Fibroblast of mammary gland (primary cell): ENCODE measurements at places on chromosomes 11 and 22.

DNA sequence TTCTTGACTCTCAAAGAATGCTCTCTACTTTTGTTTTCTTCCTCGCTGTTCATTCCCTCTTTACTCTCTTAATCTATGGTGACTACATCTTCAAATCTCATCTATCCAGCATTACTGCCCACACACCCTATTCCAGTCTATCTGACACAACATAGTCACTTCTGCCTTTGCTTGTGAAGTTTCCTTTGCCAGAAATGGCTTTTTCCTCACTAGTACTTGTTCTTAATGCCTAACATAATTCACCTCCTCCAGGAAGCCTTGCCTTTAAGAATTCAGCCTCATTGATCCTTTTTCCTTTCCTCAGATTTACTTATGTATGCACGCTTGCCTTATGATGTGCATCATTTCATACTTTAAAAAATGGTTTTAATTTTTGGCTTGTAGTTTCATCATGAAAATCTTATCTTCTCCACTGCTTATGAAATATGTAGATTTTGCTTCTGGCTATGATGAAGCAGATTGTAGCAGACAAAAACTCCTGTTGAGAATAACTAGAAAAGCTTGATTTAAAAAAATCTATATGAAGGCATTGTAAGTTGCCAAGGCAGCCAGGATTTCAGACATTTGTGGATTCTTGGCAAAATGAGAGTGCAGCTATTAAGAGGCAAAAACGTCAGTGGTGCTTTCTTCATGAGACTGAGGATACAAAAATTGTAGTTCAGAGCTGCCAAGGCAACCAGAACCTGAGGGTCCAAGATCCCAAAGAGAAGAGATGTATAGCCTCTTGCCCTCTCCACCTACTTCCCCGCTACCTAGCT lies 31.8 kb downstream of the RNF169 start:
- DNase-seq, result no peak

GRCh38 chr11:76141901-76142588 lies 64.3 kb downstream of the WNT11 start:
- DNase-seq, result no peak

- DNase-seq, result no peak
Measured at GRCh38 chr11:106524436-106524835, 447.0 kb downstream of the AASDHPPT start.

DNA sequence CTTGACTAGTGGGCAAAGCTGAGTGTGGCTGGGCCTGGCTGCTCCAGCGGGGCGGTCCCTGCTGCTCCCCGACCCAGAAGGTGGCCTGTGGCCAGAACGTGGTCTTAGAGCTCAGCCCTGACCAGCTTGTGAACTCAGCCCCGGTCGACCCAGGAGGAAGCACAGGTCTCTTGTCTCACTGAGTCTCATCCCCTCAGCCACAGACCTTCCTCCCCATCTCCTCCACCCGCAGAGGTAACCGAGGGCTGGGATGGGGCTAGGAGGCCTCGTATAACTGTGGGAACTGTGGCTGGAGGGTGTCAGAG lies 546.2 kb upstream of the B3GAT1 start:
- DNase-seq, result no peak

- no peak for DNase-seq
Measured at GRCh38 chr11:117411736-117412135, 84.1 kb downstream of the CEP164 start.

DNA sequence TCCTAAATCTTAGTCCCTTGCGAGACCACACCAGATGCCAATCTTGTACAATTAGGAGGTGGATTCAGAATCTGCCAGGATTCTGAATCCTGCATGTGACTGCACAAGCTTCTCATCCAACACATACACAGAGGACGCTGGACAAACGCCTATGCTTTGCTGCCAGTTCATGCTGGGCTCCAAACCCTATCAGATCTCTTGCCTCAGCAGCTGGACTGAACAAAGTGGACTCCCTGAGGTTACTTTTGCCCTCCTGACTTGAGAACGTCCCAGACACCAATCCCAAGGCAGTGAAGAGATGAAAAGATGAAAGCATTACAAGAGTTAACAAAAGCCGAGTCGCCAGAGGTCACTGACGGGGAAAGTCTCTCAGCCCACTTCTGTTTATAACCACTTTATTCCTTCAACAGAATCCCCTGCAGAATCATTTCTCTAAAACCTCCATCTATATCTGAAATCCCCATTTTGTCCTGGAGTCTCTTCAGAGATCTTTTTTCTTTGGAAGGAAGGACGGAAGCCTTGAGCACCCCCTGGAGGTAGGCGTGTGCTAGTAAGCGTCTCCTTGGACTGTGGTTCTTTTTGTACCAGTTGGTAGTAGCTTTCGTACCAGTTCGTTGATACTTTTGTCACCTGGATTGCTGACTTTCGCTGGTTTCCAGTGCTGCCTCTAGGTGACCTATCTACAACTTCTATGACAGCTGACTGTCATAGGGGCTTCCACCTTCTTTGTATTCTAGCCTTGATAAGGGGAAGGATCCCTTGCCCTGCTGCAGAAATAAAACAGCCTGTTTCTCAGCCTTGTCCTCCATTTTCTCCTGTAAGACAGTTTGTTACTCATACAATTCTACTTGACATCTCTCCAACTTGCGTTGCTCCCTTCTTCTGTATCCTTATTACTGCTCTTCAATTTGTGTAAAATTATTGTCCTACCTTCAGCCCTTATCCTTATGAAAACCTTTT lies 26.1 kb upstream of the EED start:
- peak; percentile 79 for DNase-seq

DNA sequence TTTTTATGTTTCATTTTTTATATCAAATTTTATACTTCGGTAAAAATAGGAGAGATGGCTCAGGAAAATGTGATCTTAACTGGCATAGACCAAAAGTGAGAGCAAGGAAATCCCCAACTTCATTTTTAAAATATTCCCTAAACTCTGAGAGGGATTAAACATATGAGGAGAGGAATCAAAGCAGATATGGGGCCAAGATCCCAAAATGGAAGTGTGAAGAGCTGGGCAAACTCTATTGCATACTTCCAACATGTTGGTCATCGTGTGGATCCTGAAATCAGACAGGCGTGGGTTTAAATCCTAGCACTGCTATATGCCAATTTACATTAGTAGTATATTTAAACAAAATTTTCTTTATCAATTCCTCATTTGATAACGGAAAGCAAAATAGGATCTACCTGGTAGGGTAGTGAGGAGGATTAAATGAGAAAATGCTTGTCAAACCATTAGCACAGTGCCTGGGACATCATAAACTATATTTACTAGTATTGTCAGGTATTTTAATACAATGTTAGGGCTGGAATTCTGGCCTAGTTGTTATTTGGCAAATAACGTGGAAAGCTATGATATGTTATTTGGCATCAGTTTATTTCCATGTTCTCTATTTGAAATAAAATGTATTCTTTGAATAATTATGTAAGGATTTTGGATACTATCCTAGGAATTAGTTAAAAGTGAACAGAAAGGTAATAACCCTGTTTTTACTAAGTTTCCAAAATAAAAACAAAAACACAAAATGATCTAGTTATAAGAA lies 392.8 kb upstream of the CCDC90B start:
- DNase-seq, result no peak

GRCh38 chr22:45629469-45630089 lies 42.1 kb upstream of the ATXN10 start:
- no peak for DNase-seq

DNA sequence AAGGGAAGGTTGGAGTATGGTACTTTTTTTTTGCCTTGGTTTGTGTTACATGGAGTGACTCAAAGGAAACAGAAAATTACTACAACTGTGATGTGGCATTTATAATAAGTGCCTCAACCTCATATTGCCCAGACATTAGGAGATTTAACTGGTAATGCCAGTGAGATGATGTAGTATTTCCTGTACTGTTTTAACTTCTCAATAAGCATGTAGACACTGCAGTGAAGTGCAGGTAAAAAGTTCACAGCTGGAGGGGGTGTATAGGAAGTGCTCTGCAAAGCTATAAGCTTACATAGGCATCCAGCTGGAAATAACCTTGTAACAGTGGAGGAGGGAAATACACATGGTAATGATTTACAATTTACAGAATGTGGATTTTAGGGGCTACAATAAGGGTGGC lies 138.2 kb upstream of the MTMR2 start:
- DNase-seq, result peak; percentile 19
